GM23338 (cell line): ENCODE measurements at places on chromosomes 3 and 15.

- DNase-seq = peak; percentile 60
These were observed 47.2 kb upstream of the TEX55 start for GRCh38 chr3:119098619-119099222.

- DNase-seq = no peak
These were observed 44.7 kb downstream of the CEP70 start for GRCh38 chr3:138549179-138549977.

GRCh38 chr3:46903341-46904302 lies 26.1 kb downstream of the PTH1R start:
- DNase-seq = no peak

GRCh38 chr3:197027896-197028727 lies 1.5 kb downstream of the MELTF start:
- DNase-seq = no peak

GRCh38 chr15:82916161-82916952 lies 36.2 kb downstream of the HOMER2 start:
- no peak for DNase-seq

- DNase-seq = no peak
These were observed 79.6 kb upstream of the SPATA12 start for GRCh38 chr3:56980798-56981390.

DNA sequence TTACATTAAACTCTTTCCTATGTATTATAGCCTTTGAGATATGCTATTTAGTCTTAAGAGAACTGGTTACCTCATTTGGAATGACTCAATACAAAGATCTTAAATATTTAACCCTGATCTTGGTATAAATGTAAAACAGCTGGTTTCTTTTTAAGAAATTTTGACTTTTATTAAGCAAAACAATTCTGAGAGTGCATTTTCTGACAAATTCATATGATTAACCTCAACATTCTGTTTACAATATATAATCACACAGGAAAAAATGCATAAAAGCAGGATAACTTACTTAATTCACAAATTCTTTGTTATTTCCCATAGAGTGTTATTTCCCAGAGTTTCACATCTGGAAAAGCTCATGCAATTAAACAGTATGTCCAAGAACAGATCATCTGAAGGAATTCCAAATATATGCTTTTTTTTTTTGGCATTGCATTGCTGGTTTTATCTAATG lies 400.4 kb upstream of the THBS1 start:
- no peak for DNase-seq

DNA sequence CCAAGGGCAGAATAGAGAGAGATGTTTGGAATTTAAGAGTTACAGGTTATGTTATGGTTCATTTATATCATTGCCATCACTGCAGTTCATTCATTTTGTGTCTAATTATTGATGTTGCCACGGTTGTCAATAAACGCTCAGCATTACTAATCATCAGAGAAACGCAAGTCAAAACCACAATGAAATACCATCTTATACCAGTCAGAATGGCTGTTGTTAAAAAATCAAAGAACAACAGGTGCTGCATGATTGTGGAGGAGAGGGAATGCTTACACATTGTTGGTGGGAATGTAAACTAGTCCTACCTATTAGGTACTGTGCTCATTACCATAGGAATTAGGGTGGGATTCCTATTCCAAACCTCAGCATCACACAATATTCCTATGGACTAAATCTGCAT lies 350.5 kb downstream of the TIGIT start:
- DNase-seq = no peak

- DNase-seq = no peak
These were observed 36.8 kb downstream of the FNDC3B start for GRCh38 chr3:172076212-172076611.

DNA sequence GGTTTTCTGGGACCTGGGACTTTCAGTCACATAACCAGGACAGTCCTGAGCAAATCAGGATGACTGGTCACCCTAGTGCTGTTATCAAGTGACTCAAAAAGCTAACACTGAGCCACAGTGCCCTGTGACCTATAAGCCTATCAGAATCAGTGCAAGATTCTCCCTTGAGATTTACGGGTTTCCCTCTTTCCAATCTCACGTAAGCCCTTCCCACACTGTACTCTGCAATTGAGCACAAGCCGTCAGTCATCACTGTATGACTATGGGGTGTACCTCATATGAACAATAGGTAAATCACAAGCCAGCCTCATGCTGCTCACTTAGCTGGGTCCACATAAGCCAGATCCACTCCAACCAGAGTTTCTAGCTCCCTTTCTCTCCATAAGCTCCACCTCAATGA lies 21.0 kb upstream of the CLDN18 start:
- DNase-seq = no peak

DNA sequence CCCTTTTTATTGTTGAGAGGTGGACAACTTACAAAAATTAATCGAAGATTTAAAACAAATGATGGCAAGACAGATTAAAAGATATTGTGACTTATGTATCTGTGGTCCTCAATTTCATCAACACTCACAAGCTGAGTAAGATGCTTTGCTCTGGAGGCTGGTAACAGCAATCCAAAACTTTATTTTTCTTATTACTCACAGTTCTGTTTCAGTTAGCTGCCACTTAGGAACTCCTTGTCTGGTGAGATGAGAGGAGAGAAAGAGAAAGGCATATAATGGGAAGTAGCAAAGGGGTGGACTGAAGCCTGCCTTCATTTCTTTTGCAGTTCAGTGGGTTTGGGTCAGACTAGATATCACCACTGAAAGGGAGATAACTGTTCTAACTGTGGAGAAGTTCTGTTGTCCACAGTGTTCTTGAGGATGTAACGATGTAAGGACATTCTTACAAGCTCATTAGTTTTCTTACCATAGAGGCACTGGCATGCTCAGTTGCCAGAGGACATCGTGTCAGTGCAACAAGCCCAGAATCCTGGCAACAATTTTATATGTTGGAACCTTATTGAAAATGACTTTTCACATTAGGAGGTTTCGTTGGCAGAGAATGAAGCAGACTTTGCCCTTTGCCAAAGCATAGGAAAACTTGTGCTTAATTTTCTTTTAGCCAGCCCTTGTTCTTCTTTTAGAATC lies 93.6 kb downstream of the PLCL2 start:
- no peak for DNase-seq

- no peak for DNase-seq
These were observed 1.8 kb downstream of the SCAMP5 start for GRCh38 chr15:74997141-74997540.

DNA sequence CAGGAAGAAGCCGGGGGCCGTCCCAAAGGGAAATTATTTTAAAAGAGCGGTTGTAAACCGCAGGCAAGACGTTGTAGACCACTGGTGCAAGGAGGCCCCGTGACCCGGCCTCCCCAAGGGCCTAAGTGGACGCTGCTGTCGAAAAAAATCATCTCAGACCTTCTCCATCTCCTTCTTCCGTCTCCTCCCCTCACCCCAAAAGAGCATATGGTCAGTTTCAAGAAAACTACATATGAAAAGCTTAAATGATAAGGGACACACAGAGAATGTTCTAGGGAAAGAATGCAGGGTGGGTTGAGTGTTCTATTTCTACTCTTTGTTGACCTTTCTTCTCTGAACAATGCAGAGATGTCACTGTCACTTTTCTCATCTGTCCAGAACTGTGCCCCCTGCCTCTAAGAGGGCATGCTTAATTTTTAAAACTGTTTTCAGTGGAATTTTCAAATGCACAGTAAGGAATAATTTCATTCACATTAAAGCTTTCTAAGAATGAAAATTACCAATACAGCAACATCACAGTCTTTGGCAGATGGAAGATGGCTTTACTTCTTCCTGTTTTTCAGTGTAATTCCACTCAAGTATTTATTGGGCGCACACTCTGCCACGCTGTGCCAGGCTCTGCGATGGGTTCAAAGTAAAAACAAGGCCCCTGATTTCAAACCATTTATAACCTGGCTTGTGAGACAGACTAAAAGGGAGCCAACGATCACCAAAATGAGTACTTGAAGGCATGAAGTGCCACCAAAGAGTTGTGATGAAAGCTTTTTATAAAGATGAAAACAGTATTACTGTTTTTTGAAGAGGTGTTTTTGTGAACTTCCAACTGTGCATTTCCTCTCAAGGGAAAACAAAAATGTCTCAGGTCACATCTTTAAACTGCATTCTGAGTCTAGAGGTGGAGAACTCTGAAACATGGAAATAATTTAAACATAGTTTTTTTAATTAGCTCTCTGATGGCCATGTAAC lies 891 bp upstream of the TOP2B start:
- no peak for DNase-seq

DNA sequence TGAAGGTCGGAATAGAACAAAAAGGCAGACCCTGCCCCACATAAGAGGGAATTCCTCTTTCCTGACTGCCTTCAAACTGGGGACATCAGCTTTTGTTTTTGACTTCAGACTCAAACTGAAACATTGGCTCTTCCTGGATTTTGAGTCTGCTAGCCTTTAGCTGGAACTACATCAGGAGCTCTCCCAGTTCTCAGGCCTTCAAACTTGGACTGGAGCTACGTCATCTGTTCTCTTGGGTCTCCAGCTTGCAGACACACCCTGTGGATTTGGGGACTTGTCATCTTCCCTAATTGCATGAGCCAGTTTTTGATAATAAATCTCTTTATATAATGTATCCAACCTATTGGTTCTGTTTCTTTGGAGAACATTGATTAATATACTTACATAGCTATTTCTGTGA lies 798.1 kb downstream of the TBL1XR1 start:
- DNase-seq = no peak

GRCh38 chr3:66486646-66487045 lies 14.2 kb downstream of the LRIG1 start:
- DNase-seq = no peak

- no peak for DNase-seq
These were observed 140.9 kb downstream of the CHSY1 start for GRCh38 chr15:101110681-101111569.

GRCh38 chr3:88149101-88149508 lies 654 bp upstream of the C3orf38 start:
- peak; percentile 57 for DNase-seq
